ENCODE measurements at places on chromosomes 7 and 10.

- DNase-seq: no peak
Observed at GRCh38 chr7:103387242-103387641, 39.8 kb downstream of the PSMC2 start.

DNA sequence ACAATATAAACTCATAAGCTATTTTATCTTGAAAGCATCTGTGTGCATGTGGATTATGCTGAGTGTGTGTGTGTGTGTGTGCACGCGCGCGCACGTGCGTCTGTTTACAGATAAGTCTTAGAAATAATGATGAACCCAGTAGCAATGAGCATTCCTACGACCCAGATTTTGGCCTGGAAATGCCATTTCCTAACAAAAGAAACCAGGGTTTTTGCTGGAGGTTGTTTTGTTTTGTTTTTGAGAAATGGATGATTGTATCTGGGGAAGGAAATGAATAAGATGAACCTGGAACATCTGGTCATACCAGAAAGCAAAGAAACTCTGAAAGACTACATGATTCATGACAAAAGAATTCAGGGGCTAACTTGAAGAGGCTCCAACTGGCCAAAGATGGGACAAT is 22.1 kb upstream of the LMOD2 start:
- no peak for DNase-seq

DNA sequence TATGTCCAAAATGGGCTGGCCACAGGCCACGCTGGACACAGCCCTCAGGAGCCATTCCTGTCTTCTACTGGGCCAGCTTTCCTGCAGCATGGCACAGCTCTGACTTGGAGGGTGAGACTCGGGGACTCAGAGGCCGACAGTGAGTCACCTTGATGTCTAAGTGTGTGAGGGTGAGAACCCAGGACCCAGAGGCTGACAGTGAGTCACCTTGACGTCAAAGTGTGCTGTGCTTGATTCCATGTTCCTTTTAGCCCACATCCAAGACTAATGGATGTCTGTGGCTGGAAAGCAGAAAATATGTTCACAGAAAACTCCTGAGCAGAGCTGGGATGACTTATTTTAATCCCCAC is 6.0 kb upstream of the FAM170B start:
- no peak for DNase-seq

DNA sequence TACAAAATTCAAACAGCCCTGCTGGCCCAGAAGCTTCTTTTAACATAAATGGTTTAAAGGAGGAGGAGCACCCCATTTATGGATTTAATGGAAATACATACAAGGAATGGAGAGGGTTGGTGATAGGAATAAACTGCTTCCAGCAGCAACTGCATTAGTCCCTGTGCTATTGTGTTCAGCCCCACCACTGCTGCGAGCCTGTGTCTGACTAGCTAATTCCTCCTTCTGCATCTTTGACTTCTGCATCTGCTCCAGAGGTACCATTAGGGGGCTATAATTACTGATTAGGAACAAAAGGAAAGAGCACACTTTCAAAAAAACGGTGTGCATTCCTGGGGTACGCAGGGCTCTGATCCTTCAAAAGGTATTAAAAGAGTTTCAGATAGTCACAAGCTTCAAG is 24.8 kb downstream of the CDCA7L start:
- DNase-seq: no peak

DNA sequence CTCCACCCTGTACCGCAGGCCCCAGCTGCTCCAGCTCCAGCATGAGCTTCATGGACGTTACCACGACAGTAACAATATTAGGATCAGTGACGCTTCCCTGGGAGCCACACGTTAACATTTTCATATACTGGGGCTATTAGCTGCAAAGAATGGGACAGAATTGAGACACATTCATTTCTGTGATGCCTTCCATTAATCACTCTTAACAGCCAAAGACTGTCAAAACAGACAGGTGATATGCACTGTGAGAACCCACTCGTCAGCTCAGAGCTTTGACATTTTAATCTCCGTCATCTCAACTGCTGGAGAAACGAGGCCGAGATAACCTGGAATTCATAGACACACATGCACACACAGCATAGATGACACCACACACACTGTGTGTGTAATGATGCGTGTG is 408.4 kb upstream of the SHH start:
- DNase-seq: no peak

GRCh38 chr10:119740096-119740495 is 14.2 kb downstream of the INPP5F start:
- DNase-seq: no peak

GRCh38 chr10:72114706-72115450 is 26.5 kb upstream of the SPOCK2 start:
- DNase-seq: no peak

- DNase-seq: no peak
Observed at GRCh38 chr10:7457478-7458316, 46.9 kb upstream of the SFMBT2 start.

DNA sequence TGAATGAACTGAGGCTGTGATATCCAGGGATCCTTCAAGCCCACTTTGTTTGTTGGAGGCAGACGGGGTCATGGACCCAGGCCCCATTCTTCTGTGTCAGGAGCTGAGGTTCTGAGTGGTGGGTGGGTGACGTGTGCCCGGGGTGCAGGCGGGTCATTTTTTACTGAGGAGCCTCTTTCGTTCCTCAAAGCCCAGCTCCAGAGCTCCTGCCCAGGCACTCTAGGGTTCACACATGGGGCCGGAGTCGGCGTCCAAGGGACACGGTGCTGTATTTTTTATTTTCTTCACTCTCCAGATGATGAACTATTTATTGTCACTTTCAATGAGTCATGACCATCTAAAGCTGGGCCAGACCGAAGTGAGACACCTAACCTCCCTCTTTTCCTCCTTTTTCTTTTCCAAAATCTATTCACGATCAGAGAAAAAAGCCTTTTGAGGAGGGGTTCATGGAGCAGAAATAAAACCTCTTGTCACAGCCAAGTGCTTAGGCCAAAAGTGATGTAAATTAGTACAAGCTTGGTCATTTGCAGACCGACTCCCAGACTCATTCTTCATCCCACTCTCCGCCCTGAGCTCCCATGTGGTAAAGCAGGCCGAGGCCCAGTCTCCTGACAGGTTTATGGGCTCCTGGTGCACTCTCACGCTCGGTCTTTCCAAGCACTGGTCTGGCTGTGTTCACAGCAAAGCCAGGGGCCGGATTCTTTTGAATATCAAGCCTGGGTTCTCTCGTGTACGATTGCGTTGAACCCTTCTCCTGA is 41.4 kb upstream of the PITRM1 start:
- DNase-seq: no peak

DNA sequence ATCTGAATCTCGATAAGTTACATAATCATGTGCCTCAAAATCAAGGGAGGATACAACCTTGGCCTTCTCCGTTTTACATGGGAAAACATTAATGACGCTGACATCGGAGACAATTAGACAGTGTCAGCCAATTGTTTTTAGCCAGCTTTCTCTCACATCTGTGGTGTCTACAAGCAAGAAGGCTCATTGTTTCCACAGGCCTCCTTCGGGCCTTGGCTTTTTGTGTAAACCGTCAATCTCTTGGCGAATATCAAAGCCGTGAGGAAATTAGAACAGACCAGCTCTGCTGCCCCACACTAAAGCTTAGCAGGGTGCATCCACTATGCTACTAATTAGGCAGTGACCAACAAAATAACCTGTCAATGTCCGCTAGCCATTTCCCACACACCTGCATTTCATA is 43.2 kb downstream of the VAX1 start:
- no peak for DNase-seq

- no peak for DNase-seq
Observed at GRCh38 chr7:130891254-130892094, 157.5 kb upstream of the KLF14 start.

GRCh38 chr10:23199768-23200511 is 7.8 kb downstream of the PTF1A start:
- no peak for DNase-seq

GRCh38 chr10:60176925-60177324 is 212.8 kb downstream of the ANK3 start:
- no peak for DNase-seq

DNA sequence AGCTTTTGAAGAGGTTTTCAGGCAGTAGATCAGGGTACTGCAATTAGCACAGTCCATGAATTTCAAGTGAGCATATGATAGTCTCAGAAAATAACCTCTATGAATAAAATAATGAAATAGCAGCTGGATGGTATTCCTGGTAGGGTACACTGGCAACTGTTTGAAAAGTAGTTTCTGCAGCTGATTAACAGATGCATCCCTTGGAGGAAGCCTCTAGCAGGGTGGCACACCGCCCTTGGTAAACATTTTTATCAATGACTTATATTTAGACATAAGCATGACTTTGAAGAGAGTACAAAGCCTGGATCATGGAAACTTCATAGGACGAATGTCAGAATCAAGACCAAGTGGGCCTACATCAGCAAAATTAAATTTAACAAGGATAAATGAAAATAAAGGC is 26.8 kb downstream of the WNT16 start:
- no peak for DNase-seq

GRCh38 chr10:14692344-14693076 is 82.2 kb downstream of the FAM107B start:
- DNase-seq: no peak

DNA sequence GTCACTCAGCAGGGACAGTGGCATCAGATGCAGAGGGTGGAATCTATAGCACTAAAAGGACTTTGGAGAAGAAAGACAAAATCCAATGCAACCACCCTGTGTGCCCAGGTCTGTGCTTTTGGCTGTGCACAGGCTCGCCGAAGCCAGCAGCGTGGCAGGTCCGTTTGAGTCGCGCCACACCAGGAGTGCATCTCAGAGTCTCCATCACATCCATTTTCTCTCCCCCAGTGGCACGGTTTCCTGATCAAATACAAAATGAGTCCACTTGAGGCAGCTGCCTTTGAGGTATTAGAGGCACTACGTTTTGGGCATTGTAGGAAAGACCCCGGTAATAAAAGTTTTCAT is 23.4 kb upstream of the PROSER2 start:
- no peak for DNase-seq

GRCh38 chr7:91973639-91974038 is 33.0 kb downstream of the AKAP9 start:
- DNase-seq: no peak

DNA sequence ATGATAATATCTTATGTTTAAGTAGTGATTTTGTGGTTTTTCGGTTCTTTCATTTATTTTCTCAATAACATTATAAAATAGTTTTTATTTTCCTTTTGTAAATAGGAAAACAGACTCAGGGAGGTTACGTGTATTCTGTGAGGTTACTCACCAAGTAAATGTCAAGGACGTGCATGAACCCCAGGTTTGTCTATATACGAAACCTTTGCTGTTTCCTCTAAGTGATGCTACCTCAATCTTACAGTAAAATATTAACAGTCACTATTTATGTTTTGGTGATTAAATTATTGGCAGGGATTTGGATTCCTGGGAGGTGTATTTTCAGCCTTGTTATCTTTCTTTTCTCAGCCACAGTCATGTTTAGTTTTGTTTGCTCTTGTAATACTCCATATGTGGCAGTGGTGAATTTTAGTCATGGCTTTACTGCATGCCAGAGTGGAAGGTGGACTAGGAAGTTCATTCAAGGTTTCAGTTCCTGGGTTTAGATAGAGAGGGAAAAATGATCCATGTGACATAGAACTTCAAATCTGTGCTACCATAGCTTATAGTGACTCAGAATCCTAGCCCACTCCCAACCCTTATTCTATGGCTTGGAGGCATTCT is 139.9 kb downstream of the ARL4A start:
- DNase-seq: no peak

- no peak for DNase-seq
Observed at GRCh38 chr10:77666821-77667220, 29.2 kb upstream of the KCNMA1 start.

GRCh38 chr10:102814873-102815661 is 22.1 kb downstream of the CYP17A1 start:
- no peak for DNase-seq

DNA sequence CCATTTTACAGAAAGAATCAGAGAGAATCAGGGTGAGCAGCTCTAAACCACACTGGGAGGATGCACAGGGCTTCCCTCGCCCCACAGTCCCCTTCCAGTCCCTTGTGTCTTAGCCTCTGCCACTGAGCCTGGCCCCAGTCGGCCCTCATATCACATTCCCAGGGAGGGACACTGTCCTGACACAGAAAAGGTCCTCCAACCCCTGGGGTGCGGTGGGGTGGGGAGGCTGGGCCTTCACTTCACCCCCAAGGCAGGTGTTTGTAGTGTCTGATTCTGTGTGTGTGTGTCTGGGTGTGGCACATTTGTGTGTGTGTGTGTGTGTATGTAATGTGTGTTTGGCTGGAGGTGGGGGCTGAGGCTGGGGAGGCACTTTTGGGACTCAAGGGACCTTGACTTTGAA is 1.8 kb upstream of the KCP start:
- DNase-seq: no peak

- no peak for DNase-seq
Observed at GRCh38 chr10:57785068-57785467, 482.6 kb downstream of the IPMK start.

DNA sequence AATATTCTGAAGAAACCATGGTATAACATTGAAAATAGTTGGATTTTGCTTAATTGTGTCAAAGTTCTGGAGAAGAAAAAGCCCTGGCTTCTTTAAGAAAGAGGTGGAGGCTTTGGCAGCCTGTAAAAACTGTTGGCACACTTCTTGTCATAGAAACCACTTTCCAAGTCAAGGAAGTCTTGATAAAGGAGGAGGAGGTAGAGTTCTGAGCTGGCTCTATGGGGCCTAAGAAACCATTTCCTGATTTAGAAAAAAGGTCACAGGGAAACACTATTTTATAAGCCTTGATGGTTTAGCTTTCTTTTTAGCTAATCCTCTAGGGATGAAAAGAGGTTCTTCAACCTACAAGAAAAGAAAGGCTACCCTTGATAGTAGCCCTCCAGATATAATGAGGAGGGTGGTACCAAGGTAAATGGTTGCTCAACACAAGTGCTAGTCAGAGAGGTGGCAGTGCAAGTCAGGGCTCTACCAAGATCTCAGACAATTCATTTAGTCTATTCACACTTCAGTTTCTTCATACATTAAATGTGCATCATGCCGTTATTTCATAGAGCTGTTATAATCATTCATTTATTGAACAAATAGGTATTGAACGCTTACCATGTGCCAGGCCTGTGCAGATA is 346.9 kb downstream of the RNLS start:
- no peak for DNase-seq

DNA sequence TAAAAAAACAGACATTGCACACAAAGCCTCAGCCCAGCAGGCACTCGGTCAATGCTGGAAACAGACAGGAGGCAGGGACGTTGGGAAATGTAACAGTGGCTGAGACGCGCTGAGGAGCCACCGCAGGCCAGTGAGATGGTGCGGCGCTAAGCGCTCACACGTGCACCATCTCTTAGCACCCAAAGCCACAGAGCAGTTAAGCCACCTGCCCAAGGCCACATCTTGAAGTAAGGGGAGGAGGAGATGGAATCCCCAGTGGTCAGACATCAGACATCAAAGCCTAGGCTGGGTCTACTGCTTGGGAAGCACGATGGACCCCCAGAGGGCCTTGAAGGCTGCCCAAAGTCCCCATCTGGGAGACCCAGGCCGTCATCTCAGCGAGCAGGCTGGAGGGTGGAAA is 15.6 kb downstream of the LAT2 start:
- no peak for DNase-seq

- no peak for DNase-seq
Observed at GRCh38 chr7:124275411-124275810, 242.5 kb upstream of the TMEM229A start.

- DNase-seq: no peak
Observed at GRCh38 chr10:43226441-43226840, 40.4 kb downstream of the RASGEF1A start.

- DNase-seq: no peak
Observed at GRCh38 chr7:116733924-116734580, 62.1 kb downstream of the MET start.
